ENCODE measurements at places on chromosomes 6 and 20.

GRCh38 chr6:100202417-100203194 lies 208.6 kb upstream of the MCHR2 start:
- DNase-seq = no peak

DNA sequence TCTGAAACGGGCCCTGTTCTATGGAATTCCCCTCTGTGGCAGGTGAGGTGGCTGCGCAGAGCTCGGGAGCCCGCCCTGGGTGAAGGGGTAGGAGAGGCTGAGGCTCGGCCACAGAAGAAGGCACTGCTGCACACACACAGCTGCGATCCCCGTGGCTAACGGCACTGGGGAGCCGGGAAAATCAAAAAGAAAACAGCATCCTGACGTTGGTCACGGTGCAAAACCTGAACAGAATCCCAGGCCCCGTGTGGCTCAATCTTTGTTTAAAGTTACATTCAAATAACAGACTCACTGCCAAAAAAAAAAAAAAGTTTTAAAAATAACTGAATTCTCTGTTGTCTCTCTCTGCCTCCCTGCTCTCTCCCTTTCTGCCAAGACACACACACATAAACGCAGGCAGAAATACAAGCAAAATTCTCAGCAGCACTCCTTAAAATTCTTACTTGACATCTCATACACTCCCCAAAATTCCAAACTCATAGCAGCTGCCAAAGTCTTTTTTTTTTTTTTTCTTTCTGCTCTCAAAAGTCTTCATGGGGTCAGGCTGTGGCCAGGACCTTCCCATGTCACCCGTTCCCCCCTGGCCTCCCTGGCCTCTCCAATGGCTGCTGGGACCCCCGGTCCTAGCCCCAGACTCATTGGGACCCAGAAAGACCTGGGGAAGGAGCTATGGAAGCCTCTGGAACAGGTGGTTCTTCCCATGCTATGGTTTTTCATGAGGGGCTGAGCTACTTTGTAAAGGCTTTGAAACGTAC lies 248.8 kb downstream of the TTLL2 start:
- no peak for DNase-seq

GRCh38 chr20:5297280-5298004 lies 19.3 kb downstream of the PROKR2 start:
- no peak for DNase-seq

DNA sequence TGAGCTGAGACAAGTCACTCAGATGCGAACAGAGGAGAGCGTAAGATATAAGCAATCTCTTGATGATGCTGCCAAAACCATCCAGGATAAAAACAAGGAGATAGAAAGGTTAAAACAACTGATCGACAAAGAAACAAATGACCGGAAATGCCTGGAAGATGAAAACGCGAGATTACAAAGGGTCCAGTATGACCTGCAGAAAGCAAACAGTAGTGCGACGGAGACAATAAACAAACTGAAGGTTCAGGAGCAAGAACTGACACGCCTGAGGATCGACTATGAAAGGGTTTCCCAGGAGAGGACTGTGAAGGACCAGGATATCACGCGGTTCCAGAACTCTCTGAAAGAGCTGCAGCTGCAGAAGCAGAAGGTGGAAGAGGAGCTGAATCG lies 9.5 kb upstream of the SNRNP48 start:
- DNase-seq = no peak

- DNase-seq = no peak
These were observed 8.6 kb upstream of the TRIB3 start for GRCh38 chr20:371755-372542.

GRCh38 chr6:43682724-43683429 lies 4.7 kb downstream of the MRPS18A start:
- DNase-seq = no peak

DNA sequence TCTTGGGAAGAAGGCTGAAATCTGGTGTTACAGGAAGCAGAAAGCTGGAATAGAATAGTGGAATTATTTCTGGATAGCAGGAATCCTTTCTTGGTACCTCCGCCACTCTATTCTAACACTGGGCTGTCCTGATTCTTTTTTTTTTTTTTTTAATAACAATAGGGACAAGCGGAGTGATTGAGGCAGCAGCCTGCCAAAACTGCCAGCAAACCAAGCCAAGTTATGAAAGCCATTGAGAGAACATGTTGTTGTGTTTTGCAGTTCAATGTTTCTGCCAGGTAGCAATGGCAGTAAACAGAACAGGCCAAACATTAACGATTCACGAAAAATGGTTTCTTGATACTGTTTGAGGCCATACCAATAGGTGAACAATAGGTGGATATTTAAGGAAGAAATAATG lies 47.1 kb downstream of the SLC26A8 start:
- no peak for DNase-seq

GRCh38 chr20:42986143-42986773 lies 203.4 kb downstream of the PTPRT start:
- peak; percentile 59 for DNase-seq

GRCh38 chr6:4352731-4353130 lies 217.4 kb upstream of the ECI2 start:
- DNase-seq = peak; percentile 42

GRCh38 chr6:108132863-108133262 lies 33.0 kb upstream of the NR2E1 start:
- DNase-seq = no peak

DNA sequence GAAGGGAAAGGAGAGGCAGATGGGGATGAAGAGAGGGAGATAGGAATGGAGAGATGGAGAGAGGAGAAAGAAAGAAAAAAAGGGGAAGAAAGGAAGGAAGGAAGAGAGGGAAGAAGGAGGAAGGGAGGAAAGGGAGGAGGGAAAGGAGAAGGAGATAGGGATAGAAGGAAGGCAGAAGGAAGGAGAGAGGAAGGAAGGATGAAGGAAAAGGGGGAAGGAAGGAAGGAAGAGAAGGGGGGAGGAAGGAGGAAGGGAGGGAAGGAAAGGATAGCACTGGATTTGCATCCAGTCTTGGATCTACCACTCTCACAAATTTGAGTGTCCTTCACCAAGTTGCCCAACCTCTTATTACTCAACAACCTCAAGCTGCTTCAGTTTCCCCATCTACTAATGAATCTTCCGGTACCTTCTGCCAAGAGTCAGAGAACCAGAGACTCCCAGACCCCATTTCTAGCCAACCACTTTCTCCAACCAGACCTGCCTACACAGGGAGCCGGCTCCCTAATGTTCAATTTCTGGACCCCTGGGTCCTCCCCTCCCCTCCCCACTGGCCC lies 79.7 kb upstream of the FOXP4 start:
- DNase-seq = no peak

DNA sequence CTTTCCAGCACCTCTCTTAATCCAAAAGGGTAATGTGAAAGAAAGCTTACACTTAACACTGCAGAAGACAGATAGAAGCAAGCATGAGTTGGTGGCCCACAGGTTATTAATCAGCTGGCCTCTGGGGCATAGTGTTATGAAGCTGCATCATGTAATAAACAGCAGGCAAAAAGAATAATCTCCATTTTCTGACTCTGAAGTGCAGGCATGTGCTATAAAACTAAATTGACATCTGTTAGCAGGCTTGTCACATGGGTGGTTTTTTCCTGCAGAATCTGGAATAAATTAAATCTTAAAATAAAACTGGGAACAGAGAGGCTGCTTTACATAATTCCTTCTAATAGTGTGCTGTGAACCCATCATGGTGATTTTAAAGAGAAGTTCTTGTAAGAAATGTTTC lies 73.3 kb downstream of the METTL24 start:
- DNase-seq = no peak

DNA sequence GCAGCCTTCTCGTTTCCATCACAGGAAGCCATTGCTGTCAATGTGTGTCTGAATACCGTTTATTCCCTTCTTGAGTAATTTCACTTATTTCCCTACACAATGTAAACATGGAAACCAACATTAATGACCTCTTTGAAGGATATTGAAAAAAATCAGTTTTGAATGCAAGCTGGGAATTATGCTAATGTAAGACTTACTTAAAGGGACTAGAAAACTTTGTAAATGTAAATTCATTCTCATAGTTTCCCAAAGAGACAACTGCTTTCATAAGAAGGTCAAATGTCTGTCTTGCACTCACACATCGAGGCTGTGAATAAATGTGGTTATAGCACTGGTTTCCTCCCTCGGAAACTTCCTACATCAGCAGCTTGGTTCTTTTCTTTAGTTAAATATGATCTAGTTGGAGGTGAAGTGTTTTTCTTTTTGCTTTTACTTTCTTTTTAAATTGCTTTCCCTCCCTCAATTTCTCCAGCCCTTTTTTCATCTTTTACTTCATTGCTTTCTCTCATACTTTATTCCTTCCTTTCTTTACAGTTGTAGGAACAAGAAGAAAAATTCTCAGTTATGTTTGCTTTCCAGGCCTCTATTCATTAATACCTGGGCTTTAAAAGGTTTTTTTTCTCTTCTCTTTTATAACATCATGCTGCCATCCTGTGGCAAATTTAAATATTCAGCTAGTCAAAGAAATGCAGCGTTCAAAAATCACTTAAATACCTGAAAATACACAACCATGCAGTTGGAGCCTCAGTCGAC lies 108.3 kb downstream of the TNFAIP3 start:
- DNase-seq = no peak

DNA sequence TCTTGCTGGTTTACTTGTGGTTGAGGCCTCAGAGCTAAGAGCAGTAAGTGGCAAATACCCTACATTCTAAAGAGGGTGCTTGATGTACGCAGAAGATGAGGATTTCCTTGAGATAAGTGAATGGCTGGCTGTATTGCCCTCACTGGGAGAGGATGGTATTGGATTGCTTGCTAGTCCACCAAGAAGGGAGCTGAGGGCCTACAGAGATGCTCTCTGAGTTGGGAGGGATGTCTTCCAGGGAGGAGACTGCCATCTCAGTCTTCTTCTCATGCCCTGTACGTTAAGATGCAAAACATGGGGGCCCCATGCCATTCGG lies 669.1 kb downstream of the UTRN start:
- no peak for DNase-seq

GRCh38 chr6:34490390-34491090 lies 24.7 kb downstream of the PACSIN1 start:
- no peak for DNase-seq

- DNase-seq = no peak
These were observed 39.2 kb upstream of the CST7 start for GRCh38 chr20:24909861-24910260.

DNA sequence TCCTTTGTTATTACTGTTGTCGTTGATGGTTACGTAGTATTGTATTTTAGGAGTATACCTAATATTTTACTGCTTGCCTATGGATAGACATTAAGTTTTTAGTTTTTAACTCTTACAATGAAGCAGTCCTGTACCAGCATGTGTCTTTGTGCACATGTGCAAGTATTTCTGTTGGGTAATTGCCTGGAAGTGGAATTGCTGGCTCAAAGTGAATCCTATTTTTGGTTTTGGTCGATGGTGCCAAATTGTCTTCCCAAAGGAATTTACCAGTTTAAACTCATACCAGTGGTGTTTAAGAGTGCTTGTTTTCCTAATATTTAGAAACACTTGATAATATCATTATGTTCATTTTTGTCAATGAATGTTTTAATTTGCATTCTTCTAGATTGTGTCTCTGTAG lies 75.5 kb downstream of the ANKS1A start:
- DNase-seq = no peak

GRCh38 chr20:21125072-21125848 lies 622 bp upstream of the KIZ start:
- DNase-seq = peak; percentile 75

- DNase-seq = no peak
These were observed 53.4 kb downstream of the OPRM1 start for GRCh38 chr6:154092326-154092962.

DNA sequence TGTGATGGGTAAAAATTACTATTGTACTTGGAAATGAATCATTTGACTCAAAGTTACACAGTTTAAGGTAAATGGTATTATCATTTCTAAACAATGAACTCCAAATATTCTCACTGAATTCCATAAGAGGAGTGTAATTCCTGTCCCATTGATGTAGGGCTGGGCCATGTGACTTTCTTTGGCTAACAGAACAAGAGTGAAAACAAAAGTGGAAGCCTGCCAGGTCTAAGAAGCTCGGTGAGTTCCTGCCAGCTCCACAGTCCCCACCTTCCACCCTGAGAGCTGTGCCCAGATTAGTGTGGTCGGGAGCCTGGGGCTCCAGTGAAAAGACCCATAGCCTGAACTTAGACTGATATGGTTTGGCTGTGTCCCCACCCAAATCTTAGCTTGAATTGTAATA lies 24.6 kb downstream of the TBXT start:
- no peak for DNase-seq

DNA sequence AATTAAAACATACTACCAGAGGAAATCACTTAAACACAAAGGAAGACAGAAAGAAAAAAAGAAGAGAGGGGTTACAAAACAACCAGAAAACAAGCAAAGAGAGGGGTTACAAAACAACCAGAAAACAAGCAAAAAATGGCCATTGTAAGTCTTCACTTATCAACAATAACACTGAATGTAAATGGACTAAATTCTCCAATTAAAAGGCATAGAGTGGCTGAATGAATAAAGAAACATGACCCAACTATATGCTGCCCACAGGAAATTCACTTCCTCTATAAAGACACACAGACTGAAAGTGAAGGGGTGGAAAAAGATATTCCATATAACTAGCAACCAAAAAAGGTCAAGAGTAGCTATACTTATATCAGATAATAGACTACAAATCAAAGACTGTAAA lies 180.0 kb downstream of the WDR27 start:
- DNase-seq = no peak

- no peak for DNase-seq
These were observed 114.5 kb downstream of the SYCP2 start for GRCh38 chr20:59818911-59819310.

- DNase-seq = no peak
These were observed 16.5 kb downstream of the GFRA4 start for GRCh38 chr20:3646651-3647050.

- DNase-seq = no peak
These were observed 107.7 kb upstream of the PHACTR1 start for GRCh38 chr6:12608874-12609273.

DNA sequence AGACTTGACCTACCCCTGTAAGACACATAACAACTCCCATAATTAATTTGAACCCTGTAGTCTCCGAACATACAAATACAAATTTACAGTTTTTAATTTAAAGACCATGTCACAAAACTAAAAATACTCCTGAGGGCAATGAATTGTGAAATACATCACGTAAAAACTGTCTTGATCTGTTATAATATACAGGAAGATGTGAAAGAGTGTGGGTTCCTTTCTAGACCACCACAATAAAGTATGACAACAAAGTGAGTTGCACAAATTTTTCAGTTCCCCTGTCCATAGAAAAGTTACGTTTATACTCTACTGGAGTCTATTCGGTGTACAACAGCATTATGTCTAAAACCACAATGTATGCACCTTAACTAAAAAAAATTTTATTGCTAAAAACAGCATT lies 11.0 kb upstream of the BLOC1S5 start:
- DNase-seq = no peak
